ENCODE measurements at places on chromosomes 3 and 15.

DNA sequence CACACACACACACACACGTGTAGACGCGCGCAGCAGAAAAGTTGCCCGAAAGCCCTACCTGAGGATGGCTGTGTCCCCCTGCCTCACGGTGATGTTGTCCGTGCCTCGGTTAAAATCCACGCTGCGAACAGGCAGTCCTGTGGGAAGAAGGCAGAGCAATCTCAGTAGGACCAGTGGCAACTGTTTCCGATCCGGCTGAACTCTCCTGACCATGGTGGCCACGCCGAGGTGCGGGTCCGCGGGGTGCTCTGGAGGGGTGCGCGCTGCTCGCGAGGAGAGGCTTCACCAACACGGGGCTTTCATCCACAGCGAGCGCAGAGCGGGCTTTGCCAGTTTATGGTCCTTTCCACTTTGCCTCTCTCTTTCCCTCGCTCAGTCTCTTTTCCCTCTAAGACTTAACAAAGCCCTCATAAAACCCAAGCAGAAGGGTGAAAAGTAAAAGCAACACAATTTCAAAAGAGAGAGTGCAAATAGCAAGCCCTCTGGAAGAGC, 422 bp downstream of the LSAMP start:
- DNase-seq = no peak

DNA sequence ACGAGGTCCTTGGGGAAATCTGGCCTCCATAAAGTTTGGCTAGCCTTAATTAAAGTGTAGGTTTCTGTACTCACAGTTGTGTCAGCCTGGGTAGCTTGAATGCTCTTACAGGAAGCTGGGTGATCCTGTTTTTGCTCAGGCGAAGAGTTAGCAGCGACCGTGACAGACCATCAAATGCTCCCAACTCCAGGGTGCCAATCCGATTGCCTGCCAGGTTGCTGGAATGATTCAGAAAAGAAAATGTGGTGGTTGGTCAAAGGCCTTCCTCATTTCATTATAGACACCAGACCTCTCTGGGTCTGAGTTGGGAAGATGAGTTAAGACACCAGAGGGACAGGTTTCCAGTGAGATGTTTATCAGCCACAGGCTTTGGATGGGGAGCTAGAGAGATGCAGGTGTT, 86.0 kb downstream of the LRIG1 start:
- no peak for DNase-seq

DNA sequence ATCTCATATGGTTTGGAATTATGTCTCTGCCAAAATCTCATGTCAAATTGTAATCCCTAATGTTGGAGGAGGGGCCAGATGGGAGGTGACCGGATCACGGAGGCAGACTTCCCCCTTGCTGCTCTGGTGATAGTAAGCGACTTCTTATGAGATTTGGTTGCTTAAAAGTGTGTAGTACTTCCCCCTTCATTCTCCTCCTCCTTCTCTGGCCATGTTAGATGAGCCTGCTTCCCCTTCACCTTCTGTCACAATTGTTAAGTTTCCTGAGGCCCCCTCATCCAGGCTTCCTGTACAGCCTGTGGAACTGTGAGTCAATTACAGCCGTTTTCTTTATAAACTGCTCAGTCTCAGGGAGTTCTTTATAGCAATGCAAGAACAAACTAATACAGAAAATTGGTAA, 51.1 kb downstream of the NEDD4 start:
- no peak for DNase-seq

DNA sequence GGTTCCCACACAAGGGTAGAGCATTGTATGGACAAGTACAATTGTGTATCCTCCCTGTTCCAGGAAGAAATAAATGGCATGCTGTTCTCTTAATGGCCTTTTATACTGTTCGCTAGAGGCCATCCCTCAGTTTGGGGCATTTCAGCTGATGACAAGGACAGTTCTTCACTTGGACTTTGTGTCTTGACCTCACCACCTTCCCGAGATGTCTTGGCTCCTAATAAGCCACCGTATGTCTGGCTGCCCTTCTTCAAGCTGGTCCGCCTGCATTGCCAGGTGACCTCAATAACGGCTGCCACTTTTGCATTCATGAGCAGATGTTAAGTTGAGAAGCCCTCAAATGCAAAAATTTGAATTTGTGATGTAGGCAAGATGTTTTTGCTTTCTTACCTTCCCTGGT, 24.1 kb downstream of the ZBTB38 start:
- DNase-seq = no peak

DNA sequence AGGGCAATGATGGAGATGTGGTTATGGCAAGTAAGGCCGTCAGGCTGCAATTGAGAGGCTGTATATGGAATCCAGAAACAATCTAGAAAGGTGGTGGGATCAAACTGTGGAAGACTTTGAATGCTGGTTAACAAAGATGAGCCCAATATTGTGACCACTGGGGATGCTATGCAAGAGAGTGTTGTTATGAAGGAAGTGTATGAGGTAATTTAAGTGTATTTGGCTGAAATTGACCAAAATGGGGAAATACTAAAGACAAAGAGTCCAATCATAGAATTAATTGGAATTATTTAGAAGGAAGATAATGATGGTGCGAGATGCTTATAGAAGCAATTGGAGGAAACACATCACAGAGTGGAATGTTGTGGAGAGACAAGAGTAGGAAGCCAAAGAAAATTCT, 24.5 kb downstream of the BTLA start:
- no peak for DNase-seq

GRCh38 chr3:196063049-196063448, 18.8 kb downstream of the TFRC start:
- no peak for DNase-seq

DNA sequence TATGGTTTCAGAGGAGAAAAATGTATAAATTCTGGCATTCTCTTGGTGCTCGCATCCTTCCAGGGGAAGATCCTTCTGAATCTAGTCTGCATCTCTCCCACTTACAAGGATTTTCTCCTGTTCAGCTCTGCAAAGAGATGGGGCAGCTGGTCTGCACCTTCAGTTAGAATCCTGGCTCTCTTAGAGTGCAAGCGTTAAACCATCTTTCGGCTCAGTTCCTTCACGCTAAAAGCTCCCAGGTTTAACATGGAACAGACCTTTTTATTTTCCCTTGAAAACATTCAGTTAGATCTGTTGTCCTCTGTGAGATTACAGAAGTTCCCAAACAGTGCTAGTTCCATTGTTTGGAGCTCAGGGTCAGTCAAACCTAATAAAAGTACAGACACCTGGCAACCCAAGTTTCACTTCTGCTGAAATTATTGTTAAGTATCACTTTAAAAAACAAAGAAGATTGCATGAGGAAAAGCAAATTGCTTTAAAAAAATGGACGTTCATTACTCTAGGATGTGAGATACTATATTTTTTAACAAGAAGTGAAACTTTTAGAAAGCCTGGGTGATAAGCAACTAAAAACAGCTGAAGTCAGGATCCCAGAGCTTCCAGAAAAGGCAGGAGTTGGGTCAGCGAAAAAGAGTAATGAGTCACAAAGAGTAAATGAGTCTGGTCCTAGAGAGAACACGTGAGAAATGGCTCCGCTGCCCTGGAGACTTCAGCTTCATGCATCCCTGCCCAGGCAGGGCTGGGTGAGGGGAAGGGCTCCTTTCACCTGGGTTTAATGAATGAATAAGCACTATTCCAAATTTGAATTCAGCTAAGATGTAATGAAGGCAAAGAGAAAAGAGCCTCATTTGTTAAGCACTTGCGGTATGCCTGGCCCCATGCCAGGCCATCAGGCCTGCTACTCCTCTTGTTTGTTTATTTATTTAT, 63.3 kb downstream of the ABTB1 start:
- peak; percentile 20 for DNase-seq

DNA sequence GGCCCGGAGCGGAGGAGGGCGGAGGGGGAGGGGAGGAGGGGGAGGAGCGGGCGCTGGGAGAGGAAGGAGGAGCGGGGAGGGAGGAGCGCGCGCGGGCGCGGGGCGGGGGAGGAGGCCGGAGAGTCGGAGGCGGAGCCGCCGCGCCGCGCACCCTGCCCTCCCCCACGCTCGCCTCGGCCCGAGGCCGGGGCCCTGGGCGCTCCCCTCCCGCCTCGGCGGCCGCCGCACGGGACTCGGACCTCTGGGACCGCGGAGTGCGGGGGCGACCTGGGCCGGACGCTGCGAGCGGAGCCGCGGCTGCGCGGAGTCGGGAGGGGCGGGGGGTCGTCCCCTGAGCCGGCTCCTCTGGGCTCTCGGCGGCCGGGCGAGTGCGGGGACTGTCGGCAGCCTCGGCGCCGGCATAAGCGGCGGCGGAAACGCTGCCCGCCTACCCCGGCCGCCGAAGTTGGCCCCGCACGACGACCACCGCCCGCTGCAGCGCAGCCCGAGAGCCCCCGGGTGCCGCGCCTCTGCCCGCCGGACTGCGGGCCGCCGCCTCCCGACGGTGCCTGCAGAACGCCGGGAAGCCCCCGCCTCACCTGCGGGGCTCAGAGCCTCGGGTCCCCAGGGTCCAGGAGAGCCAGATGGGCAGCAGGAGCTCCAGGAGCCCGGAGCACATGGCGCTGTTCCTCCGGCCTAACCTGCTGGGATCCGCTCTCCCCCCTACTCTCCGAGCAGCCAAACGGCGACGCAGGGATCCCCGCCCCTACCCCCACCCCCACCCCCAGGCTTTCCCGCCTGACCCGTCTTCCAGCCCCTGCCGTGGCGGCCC, 406 bp upstream of the GABRB3 start:
- DNase-seq = no peak

GRCh38 chr15:41281236-41281635, 50.2 kb downstream of the CHP1 start:
- DNase-seq = peak; percentile 26

DNA sequence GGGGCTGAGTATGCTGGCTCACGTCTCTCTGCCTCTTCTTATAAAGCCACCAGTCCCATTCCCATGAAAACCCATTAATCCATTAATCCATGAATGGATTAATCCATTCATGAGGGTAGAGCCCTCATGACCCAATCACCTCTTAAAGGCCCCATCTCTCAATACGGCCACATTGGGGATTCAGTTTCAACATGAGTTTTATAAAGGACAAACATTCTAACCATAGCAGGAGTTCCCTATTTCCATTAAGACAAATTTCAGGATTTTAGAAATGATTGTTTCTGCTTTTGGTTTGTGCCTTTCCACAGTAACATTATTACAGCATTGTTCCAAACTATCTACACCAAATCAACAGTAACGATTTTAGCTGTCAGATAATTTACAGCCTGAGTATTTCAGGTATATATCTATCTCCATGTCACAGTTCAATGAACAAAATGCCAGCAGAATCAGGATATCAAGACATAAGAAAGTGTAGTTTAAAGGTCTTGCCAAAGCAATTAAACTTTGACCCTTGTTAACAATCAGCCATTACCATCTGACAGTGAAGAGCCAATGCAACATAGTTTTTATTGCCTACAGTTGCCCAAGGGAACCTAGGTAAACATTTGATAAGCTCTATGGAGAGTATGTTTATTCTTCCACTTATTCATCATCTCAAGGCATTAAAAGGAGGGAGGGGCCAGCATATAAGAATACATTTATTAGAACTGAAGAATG, 3.8 kb downstream of the TSPAN3 start:
- DNase-seq = peak; percentile 18

GRCh38 chr15:57652481-57652880, 54.0 kb upstream of the POLR2M start:
- DNase-seq = peak; percentile 36

- DNase-seq = no peak
These were observed 186.3 kb downstream of the FEZF2 start for GRCh38 chr3:62187022-62187431.

- no peak for DNase-seq
These were observed 854.5 kb upstream of the CFAP20DC start for GRCh38 chr3:59904296-59904695.

- peak; percentile 4 for DNase-seq
These were observed 74.1 kb downstream of the LRTM1 start for GRCh38 chr3:54853573-54854404.

DNA sequence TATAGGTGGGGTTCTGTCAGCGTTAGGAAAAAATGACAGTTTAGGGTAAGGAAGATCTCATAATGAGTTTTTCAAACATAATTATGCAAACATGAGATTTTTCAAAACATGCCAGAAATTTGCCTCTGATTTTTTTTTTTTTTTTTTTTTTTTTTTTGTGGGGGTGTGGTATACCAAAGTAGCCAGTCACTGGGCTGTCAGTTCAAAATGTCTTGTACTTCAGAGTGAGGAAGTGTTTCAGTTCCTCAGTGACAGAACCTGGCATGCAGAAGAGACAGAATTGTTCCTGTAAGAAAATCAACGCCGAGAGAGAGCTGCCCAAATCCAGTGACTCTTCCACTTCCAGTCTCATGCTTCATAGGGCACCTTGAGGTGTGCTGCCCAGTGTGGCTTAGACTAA, 9.7 kb downstream of the NCBP2 start:
- no peak for DNase-seq

GRCh38 chr3:114556657-114557213, 262.9 kb downstream of the TIGIT start:
- no peak for DNase-seq

- DNase-seq = no peak
These were observed 812 bp upstream of the SEC62 start for GRCh38 chr3:169965562-169966427.

DNA sequence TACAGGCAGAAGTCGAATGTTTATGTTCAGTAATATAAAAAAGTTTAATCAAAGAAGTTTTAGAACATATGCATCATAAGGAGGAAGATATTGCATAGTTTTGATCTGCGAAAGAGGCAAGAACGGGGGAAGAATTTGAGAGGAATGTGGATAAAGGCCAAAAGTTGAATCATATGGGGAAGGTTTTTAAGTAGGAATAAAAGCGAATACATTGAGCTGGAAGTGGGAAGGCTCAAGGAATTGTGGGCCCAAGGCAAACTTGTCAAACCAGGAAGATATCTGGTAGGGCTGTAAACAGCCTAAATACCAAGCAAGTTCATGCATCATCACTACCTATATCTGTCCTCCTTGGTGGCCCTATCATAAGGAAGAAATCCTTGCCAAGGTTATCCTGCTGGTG, 186.9 kb downstream of the MAGI1 start:
- DNase-seq = no peak

DNA sequence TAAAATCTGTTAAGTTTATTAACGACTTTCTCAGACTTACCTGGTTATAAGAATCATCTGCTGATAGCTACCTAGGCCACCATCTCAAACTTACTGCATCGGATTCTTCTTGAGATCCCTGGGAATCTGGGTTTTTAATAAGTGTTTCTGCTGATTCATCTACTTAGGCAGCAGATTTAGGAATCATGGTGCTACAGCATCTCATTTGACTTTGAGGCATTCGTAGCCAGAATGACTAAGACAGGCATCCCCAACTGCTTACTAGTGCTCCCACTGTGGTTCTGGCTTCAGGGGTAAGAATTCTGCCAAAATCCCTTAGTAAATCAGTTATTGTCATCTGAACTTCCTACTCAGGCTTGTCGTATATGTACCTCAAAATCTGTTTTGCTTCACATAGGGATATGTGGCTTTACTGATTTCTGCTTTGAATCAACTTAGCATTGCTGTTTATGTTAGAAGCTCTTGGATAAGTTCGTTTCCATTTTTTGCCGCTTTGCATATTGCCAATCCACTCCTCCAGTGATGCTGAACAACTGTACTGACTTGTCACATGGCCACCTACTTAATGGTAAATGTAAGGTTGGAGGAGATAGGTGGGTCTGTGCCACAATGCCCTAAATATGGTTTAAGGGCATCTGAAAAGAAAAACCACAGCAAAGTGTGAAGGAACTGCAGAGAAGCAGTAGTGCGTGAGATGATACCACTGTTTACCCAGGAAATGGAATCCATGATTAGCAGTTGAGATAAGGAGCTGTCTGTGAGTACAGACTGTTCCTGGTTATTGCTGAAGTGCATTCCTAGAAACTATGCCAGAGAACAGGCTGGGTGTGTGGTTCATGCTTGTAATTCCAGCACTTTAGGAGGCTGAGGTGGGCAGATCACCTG, 60.3 kb downstream of the MAP6D1 start:
- no peak for DNase-seq
